ENCODE measurements at places on chromosomes 6 and 20. TPM values are rescaled to one million over a fixed set of nuclear protein-coding genes. Genes with fewer than 3 reads are reported as not detected.

The LRRC73 gene
- 0.63 TPM for total RNA-seq

The GCLC gene
- 20.1 TPM for total RNA-seq

The HSPA1B gene
- 112 TPM for total RNA-seq

The ID4 gene
- 18.0 TPM for total RNA-seq

The KHDC1 gene
- 0.16 TPM for total RNA-seq

The DEFB132 gene
- not detected for total RNA-seq

The RIMS4 gene
- 0.27 TPM for total RNA-seq

The PTPRK gene
- total RNA-seq = 27.1 TPM

The LPA gene
- total RNA-seq = not detected

The LY6G6C gene
- not detected for total RNA-seq

The RCAN2 gene
- total RNA-seq = 8.0 TPM

The PRL gene
- total RNA-seq = not detected

The CLPSL1 gene
- total RNA-seq = not detected

The ZSCAN12 gene
- 6.5 TPM for total RNA-seq

The DSN1 gene
- total RNA-seq = 40.4 TPM

The DOK5 gene
- 85.6 TPM for total RNA-seq

The PCSK2 gene
- total RNA-seq = not detected

All from fibroblast of the aortic adventitia (primary cell).